ENCODE measurements at places on chromosomes 13 and 19.

GRCh38 chr19:1091544-1092175, 3.5 kb downstream of the POLR2E start:
- no peak for DNase-seq

GRCh38 chr19:54207983-54208783, 7.5 kb downstream of the RPS9 start:
- no peak for DNase-seq

DNA sequence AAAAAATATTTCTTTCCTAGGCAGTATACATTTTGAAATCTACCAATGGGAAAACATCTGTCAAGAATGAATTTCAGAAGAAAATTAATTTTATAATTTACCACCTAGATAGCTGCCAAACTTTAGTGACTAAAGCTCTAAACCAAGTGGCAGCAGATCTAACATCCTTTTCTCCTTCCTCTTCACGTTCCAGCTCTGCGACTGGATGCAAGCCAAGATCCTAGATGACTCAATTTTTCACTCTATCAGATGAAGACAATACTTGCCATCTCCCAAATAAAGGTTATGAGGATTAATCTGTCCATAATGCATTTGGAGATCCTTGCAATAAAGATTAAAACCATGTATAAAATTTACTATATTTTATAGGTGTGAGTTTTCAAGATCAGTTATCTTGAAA, 66.7 kb upstream of the MIR17HG start:
- DNase-seq = no peak

DNA sequence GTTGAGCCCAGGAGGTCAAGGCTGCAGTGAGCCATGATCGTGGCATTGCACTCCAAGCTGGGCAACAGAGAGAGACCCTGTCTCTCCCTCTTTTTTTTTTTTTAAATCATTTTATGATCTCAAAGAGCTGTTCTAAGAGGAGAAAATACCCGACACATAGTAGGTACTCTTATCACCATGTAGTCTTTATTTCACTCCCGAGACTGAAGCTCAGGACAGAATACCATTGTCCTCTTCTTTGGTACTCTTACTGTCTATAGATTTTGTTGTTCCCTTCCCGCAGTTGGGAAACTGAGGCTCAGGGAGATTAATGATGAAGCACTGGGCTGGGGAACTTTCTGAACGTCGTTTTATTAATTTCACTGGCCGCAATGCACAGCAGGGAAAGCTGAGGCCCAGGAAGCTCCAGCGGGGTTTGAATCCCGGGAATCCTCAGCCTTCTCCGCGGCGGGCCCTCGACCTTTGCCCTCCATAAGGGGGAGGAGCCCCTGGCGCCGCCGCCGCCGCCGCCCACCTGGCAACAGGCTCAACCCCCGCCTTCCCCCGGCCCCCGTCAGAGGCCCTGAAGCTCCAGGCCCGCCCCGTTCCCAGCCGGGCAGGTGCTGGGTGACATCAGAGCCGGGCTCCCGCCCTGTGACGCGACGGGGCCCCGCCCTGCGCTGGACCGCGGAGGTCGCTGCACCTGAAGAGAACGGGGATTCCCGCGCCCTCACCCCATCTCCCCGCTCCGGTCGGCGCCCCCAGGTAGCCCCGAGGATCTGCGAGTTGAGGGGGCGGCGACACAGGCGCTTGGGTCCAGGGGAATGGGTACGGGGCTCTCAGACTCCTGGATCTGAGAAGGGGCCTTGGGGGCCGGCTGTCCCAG, 1.6 kb downstream of the MYH14 start:
- DNase-seq = peak; percentile 93
